ENCODE measurements at places on chromosomes 11 and 22. TPM values are rescaled to one million over a fixed set of nuclear protein-coding genes. Genes with fewer than 3 reads are reported as not detected.

Gene WBP2NL
- total RNA-seq = 1.8 TPM

Gene SLC5A4
- total RNA-seq = not detected

- peak within 1 kb of the TSS; percentile 44 for H3K4me3 ChIP-seq
- peaks cover 17% of the 10 kb centered on the region for H3K27me3 ChIP-seq
- H3K27ac ChIP-seq = no peak within 1 kb of the TSS
- H3K4me1 ChIP-seq = peaks cover 6% of the 10 kb centered on the region
Measured at GRCh38 chr22:35540595-35541253, at the start of gene RASD2. TSS of gene RASD2 (plus strand) at chr22:35540831. CDS start at chr22:35546810, 5,979 bp downstream.

DNA sequence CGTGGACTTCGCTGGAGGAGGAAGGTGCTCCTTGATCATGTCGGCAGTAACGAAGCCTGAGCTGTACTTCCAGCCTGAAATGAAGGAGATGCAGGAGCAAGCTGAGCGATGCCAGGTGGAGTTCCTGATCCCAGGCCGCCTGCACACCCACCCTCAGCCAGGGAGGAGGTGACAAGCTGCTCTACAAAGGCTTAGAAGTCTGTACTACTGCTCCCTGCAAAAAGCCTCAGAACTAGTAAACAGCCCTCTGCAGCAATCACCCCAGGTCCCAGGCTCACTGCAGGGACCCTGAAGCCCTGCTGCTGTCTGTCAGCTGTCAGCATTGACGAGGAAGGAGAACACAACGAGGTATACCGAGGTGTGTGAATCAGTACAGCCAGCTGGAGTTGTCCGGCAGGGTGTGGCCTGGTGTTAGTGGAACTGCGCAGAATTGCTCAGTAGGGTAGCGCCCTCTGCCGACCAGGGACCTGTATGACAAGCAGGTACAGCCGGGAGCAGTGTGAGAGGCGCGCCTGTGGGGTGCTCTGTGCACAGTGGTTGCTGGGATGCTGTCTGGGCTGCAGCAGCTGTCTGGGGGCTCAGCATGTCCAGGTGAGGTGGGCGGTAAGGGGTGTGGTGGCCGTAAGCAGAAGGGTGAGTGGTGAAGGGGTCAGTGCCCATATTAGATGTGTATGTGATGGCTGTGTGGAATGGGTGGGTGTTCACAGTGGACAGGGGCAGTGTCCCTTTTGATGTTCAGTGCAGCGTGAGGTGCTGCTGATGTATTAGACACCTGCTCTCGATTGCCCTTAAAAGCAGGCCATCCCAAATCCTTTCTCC, 7.6 kb downstream of the CYB5R2 start:
- H3K4me1 ChIP-seq = peaks cover 11% of the 10 kb centered on the region
- H3K36me3 ChIP-seq = peaks cover 1% of the 10 kb centered on the region
- H3K27me3 ChIP-seq = no peaks in the 10 kb centered on the region

- no peaks in the 10 kb centered on the region for H3K4me1 ChIP-seq
- H3K36me3 ChIP-seq = no peaks in the 10 kb centered on the region
- no peak for DNase-seq
- H3K27ac ChIP-seq = no peak overlapping the region
- no peak overlapping the region for H3K4me3 ChIP-seq
Measured at GRCh38 chr22:32202539-32203180, 2.2 kb downstream of the RFPL2 start.

- H3K4me3 ChIP-seq = no peak overlapping the region
- no peak for DNase-seq
- H3K4me1 ChIP-seq = no peaks in the 10 kb centered on the region
- H3K36me3 ChIP-seq = no peaks in the 10 kb centered on the region
- no peaks in the 10 kb centered on the region for H3K27me3 ChIP-seq
Measured at GRCh38 chr11:36012455-36012854, 68.6 kb downstream of the LDLRAD3 start.

DNA sequence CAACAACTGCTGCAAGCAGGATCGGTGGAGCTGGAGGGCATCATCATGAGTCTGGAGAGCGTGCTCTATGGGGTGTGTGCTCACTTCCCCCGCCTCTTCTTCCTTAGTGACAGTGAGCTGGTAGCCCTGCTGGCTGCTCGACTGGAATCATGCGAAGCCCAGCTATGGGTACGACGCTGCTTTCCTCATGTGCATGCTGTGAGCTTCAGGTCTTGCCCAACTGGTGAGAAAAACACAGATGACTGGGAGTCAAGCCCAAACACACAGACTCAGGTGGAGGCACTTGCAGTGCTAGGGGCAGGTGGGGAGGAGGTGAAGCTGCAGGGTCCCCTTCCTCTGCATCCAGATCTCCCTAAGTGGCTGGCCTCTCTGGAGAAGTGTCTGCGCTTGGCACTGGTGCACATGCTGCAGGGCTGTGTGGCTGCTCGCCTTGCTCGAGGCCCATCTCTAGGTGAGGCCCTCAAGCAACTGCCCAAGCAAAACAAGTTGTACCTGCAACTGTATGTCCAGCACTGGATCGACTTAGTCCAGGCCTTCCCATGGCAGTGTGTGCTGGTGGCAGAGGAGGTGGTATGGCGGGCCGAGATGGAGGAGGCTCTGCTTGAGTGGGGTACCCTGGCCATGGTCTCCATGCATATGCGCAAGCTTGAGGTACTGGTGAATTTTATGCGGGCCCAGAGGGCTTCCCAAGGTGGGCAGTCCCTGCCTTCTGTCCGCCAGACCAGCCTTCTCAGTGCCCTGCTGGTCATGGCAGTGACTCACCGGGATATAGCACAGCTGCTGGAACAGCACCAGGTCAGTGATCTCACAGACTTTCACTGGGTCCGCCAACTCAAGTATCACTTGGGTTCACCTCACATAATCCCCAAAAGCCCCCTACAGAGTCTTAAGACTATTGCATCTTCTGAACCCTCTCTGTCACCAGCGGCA, 48.1 kb downstream of the DNHD1 start:
- no peak for DNase-seq
- H3K36me3 ChIP-seq = peaks cover 2% of the 10 kb centered on the region
- H3K4me1 ChIP-seq = no peaks in the 10 kb centered on the region
- no peaks in the 10 kb centered on the region for H3K27me3 ChIP-seq
- no peak overlapping the region for H3K4me3 ChIP-seq
